Stimulated activated CD4-positive, alpha-beta T cell treated with anti-CD3 and anti-CD28 coated beads, Interleukin-1b, Interleukin-23, amount 100 ng/mL, for 48 hours (primary cell): ENCODE measurements at places on chromosomes 4 and X.

DNA sequence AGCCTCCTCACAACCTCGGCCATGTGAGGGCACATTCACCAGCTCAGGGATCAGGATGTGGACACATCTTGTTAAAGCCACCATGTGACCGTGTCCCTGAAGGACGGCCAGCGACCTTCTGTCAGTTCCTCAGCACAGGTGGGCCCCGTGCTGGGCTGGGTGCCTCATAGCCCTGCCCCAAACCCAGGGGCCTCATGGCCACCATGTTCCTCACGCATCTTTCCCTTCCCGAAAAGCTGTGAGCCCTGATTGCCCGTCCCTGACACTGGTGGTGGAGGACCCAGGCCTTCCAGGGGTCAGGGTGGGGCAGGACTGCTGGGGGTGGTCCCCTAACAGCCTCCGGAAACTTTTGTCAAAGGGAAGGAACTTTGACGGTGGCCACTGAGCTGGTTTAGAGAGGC, 60.1 kb upstream of the ADRA2C start:
- no peak for DNase-seq

GRCh38 chrX:9493936-9494335, 29.1 kb downstream of the TBL1X start:
- DNase-seq, result no peak

GRCh38 chr4:120921456-120922380, 808 bp downstream of the PRDM5 start:
- DNase-seq, result peak; percentile 27

DNA sequence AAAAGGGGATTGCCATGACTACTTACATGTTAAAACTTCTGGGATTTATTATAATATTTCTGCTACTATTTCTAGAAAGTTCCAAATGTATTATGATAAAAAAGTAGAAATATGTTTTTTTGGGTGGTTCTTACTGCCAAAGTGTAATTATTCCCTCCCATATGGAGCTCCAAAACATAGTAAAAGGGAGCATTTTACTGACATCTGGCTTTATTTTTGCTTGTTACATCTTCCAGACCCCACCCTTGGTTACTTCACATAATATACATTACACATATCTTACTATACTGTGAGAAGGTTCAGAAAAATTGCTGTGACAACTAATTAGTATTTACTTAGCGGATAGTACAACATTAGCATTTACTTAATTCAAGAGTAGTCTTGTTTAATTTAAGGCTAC, 205.1 kb upstream of the TLL1 start:
- DNase-seq, result no peak

DNA sequence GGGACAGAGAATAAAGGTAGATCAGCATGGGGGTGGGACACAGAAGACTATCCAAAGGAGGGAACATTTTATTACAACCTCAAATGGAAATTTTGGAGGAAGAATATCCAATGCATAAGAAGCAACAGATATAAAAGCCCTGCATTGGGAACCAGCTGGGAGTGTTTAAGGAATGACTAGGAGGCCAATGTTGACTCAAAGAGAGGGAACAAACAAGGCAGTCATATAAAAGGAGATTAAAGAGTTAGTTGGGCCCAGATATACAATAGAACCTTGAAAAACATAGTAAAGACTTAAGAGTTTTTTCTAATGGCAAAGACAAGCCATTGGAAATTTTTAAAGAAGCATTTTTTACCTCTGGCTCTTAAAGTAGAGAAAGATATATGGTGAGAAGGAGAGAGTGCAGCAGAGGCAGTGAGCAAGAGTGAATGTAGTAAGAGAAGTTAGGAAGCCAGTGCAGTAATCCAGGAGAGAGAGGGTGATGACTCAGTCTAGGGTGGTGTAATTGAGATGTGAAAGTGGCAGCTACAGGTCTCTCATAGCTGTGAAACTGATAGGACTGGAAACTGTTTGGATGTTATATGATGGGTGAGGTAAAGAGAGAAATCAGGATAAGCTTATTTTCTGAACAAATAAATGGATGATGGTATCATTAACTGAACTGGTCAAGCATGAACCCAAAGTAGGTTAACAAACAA, 182.2 kb upstream of the ATOH1 start:
- DNase-seq, result no peak

DNA sequence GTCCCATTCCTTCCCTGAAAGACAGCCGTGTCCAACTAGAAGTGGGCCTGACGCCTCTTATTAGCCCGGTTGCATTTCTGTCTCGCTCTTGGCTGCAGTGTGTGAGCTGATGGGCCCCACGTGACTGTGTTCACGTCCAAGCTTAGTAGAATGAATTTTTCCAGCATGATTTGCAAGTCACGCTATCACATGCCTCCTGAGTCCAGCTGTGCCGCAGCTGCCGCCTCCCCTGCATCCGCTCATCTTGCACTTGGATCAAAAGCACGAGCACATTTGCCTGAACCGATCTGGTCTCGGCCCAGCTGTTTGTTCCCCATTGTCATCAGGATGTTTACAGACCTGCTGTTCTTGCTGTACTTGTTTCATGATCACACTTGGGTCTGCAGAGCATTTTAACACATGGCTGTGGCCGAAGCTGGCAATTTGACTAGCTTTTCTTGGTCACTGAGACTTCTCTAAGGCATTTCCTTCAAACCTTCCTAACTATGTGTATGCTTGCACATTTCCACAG, 126.5 kb downstream of the KIT start:
- DNase-seq, result no peak

DNA sequence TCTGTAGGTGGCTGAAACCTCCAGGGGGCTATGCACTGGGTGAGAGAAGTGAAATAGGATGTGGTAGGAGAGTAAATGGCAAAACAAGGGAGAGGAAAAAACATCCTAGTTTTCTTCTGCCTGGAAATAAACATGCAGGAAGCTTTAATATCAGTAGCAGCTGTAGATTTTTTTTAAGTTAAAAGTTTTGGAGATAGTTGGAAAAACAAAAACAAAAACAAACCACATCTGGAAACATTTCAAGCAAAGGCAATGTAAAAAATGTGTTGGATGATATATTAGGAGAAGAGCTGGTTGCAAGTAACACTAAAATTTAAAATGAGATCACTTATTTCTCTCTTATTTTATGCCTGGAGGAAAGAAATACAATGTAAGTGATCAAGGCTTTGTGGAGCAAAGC, 388.0 kb downstream of the SPRY1 start:
- no peak for DNase-seq

DNA sequence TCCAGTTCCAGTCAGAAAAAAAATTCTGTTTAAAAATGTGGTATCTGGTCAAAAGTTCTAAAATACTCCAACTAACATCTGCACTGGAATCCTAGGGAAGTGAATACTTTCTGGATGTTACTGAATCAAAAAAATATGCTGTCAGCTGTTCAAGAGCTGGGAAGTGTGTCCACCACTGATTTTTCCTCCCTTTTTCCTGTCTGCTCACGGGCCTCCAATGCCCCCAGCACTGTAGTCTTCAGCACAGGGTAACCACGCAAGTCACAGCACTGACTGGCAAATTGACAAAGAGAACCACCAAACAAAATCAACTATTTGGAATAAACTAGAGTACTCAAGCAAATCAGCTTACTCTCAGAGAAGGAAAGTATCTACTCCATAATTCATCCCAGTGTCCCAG, 9.9 kb downstream of the VEGFC start:
- no peak for DNase-seq

GRCh38 chr4:182134261-182134660, 108.9 kb upstream of the TENM3 start:
- no peak for DNase-seq

- peak; percentile 2 for DNase-seq
Measured at GRCh38 chr4:76363556-76364290, 57.2 kb downstream of the STBD1 start.

DNA sequence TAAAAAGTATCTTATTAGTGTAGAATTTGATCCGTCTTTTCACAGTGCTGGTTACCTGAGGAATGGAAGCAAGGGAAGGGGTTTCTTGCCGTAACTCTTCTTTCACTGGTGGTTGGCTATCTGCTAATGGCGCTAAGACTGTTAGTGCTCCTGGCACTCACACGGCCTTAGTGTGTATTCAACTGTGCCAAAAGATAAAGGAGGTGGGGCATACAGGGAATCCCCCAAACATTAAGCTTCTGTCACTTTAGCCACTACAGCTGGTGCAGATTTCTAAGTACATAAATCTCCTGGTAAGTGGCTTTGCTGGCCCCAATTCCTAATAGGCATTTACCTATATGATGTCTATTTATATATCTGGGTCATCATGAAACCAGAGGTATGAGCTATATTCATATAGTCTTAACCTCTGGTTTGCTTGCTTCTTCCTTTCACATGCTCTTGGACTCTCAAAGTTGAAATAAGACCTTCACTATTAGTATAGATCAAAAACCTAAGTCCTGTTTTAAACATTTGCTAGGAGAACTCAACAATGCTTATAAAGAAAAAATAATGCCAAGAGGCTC, 95.1 kb downstream of the TSPAN7 start:
- DNase-seq, result no peak

- DNase-seq, result no peak
Measured at GRCh38 chrX:121160987-121161386, 113.6 kb downstream of the GLUD2 start.

DNA sequence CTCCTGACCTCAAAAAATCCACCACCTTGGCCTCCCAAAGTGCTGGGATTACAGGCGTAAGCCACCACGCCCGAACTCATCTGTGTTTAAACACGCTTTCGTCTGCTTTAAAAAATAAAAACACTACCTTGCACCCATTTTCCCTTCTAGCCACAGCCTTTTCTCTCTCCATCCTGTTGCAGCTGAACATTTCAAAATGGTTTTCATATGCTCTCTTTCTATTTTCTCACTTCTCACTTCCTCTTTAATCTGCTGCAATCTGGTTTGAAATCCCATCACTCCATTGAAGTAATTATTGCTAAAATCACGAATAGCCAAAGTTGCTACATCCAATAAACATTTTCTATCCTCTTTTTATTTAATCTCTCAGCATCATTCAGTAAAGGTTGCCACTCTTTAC, 70.0 kb downstream of the DCHS2 start:
- DNase-seq, result no peak
